ENCODE measurements at places on chromosomes 11 and 22.
A peak's percentile ranks its signal among the peaks of the same experiment; 100 is the strongest.

GRCh38 chr11:108743851-108744250 lies 79.0 kb downstream of the DDX10 start:
- no peak for DNase-seq

- DNase-seq = no peak
Measured at GRCh38 chr22:20037419-20037818, 16.5 kb downstream of the TANGO2 start.

- DNase-seq = no peak
Measured at GRCh38 chr11:8584511-8584910, 9.5 kb downstream of the STK33 start.

GRCh38 chr22:27226666-27227065 lies 569.3 kb downstream of the MIAT start:
- DNase-seq = no peak

- peak; percentile 56 for DNase-seq
Measured at GRCh38 chr11:65927904-65928397, 8.7 kb downstream of the DRAP1 start.

GRCh38 chr22:39360242-39360641 lies 10.5 kb downstream of the SYNGR1 start:
- no peak for DNase-seq

DNA sequence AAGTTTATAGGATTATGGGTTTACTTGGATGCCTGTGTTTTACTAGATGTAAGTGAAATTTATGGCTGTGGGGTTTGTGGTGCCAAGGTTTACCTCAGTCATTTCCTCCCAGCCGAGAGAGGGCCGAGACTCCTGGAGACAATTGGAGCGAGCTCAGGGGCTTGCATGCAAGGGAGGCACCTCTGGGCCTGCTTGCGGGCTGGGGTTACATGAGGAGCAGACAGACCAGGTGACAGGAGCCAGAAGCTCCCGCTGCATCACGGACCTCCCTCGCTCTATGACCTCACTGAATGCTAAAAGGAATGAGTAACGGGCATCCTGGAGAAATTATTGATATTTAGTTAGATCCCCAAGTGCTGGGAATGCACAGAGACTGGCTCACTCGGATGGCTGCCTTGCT lies 275.2 kb upstream of the KIRREL3 start:
- peak; percentile 4 for DNase-seq

GRCh38 chr11:39365809-39366436 lies 2093.5 kb downstream of the LRRC4C start:
- DNase-seq = no peak
